Activated CD8-positive, alpha-beta memory T cell treated with anti-CD3 and anti-CD28 coated beads, Interleukin-2, amount 10 ng/mL, durations not matched to agents 7 days and 5 days (primary cell): ENCODE measurements at places on chromosomes 7 and 10. TPM values are rescaled to one million over a fixed set of nuclear protein-coding genes. Genes with fewer than 3 reads are reported as not detected.

The C10orf95 gene
- 0.35 TPM for total RNA-seq

DNA sequence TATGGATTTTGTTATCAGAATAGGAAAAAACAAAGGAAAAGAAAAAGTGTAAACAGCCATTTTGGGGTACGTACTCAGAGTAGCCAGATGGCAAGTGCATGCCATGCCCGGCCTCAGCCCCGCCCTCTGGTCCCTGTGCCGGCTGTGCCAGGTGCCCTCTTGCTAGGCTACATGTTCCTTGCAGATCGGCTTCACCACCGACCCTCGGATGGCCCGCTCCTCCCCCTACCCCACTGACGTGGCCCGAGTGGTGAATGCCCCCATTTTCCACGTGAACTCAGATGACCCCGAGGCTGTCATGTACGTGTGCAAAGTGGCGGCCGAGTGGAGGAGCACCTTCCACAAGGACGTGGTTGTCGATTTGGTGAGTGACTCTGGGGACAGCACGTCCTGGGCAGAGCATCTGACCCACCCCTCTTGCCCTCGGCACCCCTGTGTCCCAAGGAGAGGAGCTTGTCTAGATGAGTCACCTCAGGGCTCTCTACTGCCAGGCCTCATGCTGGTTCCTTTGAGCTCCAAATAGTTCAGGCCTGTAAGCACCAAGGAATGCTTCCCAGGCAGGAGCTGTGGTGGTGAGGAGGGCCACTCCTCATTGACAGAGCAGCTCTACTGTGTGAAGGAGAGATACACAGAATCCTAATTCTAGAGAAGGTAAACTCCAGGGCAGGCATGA is 54.9 kb upstream of the ZMIZ2 start:
- H3K36me3 ChIP-seq = peaks cover 67% of the 10 kb centered on the region
- no peak overlapping the region for H3K27ac ChIP-seq
- H3K4me1 ChIP-seq = peaks cover 4% of the 10 kb centered on the region
- no peak for DNase-seq
- no peaks in the 10 kb centered on the region for H3K27me3 ChIP-seq
- H3K4me3 ChIP-seq = no peak overlapping the region

DNA sequence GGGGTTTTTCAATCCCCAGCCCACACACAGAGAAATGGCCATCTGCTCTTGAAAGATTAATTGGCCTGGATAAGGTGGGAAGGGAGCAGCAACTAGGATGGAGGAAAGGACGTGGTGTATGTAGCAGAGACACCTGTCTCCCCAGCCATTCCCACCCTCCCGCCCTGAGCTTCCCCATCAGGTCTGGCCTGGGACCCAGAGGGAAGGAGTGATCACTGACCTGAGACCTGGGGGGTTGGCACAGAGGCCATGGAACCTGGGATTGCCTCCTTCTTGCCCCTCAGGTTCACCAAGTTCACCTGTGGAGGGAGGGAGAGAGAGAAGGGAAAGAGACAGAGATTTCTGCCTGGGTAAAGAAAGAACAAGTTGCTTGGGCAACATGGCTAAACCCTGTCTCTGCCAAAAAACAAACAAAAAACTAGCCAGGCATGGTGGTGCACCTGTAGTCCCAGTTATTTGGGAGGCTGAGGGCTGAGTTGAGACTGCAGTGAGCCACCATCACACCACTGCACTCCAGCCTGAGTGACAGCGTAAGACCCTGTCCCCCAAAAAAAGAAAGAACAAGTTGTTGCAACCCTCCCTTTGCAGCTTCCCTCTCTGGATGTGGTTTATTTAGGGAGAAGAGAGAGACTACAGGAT is 11.3 kb upstream of the TRPV6 start:
- H3K36me3 ChIP-seq = no peaks in the 10 kb centered on the region
- DNase-seq = peak; percentile 19
- H3K4me3 ChIP-seq = no peak overlapping the region
- H3K4me1 ChIP-seq = no peaks in the 10 kb centered on the region
- peaks cover 5% of the 10 kb centered on the region for H3K27me3 ChIP-seq

GRCh38 chr10:24617771-24618396 is 105.8 kb downstream of the ARHGAP21 start:
- H3K27ac ChIP-seq = no peak overlapping the region
- DNase-seq = peak; percentile 50
- H3K4me1 ChIP-seq = peaks cover 11% of the 10 kb centered on the region
- H3K36me3 ChIP-seq = peaks cover 2% of the 10 kb centered on the region
- no peak overlapping the region for H3K4me3 ChIP-seq

DNA sequence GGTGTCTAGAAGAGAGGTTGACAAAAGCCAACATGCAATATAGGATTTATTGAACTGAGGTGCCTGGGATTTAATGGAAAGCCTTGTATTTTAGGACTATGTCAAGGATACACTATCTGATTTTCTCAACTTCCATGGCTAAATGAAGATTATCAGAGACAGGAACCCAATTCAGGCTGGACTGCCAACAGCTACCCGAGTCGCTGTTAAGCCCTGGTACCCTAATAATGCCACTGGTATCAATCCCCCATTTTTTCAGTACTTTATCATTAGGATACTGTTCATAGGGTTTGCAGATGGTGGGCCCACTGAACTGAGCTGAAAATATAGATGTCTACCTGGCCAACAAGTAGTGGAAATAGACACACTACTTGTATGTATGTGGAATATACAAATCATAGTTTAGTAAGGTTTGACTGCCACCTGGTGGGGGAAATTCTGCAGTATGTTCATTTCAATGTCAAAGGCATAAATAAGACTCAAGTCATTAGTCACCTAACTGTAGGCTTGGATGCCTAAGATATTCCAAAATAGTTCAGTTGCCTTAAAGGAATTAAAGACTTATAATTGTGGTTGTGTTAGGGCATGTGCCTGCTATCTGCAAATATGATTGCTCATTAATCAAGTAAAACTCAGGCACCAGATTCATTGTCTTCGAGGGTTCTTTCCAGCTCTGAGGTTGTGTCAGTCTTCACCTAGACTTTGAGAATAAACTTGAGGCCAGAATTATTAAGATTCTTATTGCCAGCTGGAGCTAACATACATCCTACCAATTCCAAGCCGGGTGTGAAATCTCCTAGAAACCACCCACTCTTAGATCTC is 34.1 kb upstream of the NOBOX start:
- H3K36me3 ChIP-seq = no peaks in the 10 kb centered on the region
- no peaks in the 10 kb centered on the region for H3K4me1 ChIP-seq
- peak; percentile 67 for DNase-seq
- no peak overlapping the region for H3K4me3 ChIP-seq

DNA sequence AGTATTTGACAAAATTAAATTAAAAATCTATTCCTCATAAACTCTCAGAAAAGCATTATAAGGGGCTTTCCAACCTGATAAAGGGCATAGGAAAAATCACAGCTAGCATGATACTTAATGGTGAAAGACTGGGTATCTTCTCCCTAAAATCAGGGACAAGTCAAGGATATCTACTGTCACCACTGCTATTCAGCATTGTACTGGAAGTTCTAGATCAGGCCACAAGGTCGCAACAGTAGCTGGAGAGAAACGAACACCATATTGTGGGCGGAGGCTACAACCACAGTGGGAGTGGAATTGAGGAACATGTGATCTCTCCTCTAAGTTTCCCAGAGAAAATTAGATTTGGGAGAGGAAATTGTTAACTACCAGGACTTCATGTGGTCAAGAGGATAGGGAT is 70.0 kb upstream of the NAMPT start:
- peaks cover 6% of the 10 kb centered on the region for H3K4me1 ChIP-seq
- no peak for DNase-seq
- H3K4me3 ChIP-seq = no peak overlapping the region
- H3K27me3 ChIP-seq = peaks cover 36% of the 10 kb centered on the region

DNA sequence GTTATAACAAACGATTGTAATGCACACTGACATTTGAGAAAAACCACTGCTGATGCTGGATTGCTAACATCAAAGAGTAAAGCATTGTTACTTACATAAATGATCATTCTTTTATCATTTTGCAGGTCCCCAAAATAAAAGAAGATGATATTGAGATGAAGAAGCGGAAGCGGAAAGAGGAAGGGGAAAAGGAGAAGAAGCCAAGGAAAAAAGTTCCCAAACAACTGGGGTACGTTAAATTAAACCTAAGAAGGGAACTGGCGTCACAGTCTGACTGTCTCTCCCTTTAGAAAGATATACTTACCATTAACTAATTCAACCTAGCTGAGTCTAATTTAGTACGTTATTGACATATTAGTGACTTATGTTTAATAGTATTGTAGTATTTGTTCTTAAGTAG is 28.1 kb downstream of the UBN2 start:
- no peak for DNase-seq
- no peak overlapping the region for H3K27ac ChIP-seq
- no peaks in the 10 kb centered on the region for H3K27me3 ChIP-seq
- H3K4me3 ChIP-seq = no peak overlapping the region
- no peaks in the 10 kb centered on the region for H3K4me1 ChIP-seq

GRCh38 chr7:157403646-157404401 is 67.0 kb downstream of the DNAJB6 start:
- H3K4me3 ChIP-seq = no peak overlapping the region
- H3K4me1 ChIP-seq = peaks cover 5% of the 10 kb centered on the region
- peaks cover 18% of the 10 kb centered on the region for H3K36me3 ChIP-seq
- H3K27ac ChIP-seq = no peak overlapping the region

GRCh38 chr10:114956466-114956865 is 18.5 kb downstream of the TRUB1 start:
- H3K27ac ChIP-seq = no peak overlapping the region
- DNase-seq = no peak
- peaks cover 37% of the 10 kb centered on the region for H3K36me3 ChIP-seq
- H3K4me1 ChIP-seq = peaks cover 33% of the 10 kb centered on the region

The FGL2 gene
- total RNA-seq = 9.4 TPM

GRCh38 chr10:34091635-34092195 is 723.4 kb downstream of the PARD3 start:
- no peaks in the 10 kb centered on the region for H3K36me3 ChIP-seq
- no peak for DNase-seq

DNA sequence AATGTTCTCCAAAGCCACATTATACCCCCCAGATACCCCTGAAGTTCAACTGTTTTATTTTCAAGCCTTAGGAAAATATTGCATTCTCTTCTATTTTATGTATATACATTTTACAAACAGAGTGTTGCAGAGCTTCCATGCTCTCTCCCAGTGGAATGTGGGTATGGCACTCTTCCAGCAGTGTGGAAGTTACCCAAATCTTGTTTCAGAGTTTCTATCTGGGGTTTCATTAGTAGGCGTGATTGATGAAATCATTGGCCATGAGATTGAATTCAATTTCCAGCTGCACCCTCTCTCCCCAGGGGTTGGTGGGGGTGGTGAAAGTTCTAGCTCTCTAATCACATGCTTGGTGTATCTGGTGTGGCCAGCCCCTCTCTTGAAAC is 350.4 kb downstream of the RPS24 start:
- no peak overlapping the region for H3K27ac ChIP-seq
- H3K4me1 ChIP-seq = no peaks in the 10 kb centered on the region
- H3K4me3 ChIP-seq = no peak overlapping the region
- DNase-seq = no peak
- H3K36me3 ChIP-seq = no peaks in the 10 kb centered on the region
- H3K27me3 ChIP-seq = peaks cover 11% of the 10 kb centered on the region

DNA sequence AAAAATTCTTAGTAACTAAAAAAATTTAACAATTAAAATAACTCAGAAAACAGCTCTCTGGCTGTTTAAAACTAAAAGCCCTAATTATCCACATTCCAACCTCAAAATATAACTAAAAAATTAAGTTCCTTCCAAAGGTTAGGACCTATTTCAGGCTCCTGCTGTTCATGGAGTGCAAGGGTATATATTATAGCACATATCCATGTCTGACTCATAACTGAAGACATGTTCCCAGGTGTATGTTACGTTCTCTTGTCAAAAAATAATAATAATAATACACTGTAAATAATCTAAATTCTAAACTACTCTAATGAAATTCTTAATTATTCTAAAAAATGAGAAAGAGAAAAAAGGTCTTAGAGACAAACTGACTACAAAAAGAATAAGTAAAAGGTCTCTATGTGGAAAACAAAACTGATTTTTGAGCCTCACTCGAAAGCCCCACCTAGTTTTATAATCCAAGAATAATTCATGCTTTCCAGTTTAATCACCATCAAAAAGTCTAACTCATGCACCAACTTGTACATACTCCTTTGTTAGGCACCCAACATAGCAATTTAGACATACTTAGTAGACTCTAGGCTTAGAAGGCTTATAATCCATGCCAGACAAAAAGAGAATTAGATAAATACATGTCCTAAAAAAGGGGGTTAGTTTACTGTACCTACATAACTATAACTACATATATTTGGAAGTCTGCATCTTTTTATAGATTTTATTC is 171.4 kb downstream of the KMT2E start:
- DNase-seq = no peak
- no peaks in the 10 kb centered on the region for H3K4me1 ChIP-seq
- peaks cover 10% of the 10 kb centered on the region for H3K36me3 ChIP-seq
- H3K27ac ChIP-seq = no peak overlapping the region
- H3K4me3 ChIP-seq = no peak overlapping the region
- no peaks in the 10 kb centered on the region for H3K27me3 ChIP-seq

DNA sequence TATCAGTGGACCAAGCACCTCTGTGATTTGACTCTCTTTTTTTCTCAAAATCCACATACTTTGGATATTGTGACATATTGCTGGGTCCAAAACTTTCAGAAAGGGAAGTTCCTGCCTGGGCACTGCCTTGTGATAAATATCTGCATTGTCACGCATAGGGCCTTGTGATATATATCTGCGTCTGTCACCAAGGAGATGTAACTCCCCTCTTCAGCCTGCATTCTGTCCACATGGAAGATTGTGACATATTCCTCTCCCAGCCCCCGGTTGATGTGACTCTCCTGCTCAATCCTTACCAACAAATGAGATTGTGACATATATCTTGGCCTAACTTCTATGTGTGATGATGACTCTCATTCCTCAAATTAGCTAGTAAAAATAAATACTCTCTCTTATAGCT is 25.4 kb upstream of the ZNF107 start:
- no peak for DNase-seq
- H3K27me3 ChIP-seq = no peaks in the 10 kb centered on the region
- H3K27ac ChIP-seq = no peak overlapping the region
- H3K4me1 ChIP-seq = no peaks in the 10 kb centered on the region
- H3K4me3 ChIP-seq = no peak overlapping the region

GRCh38 chr7:139016931-139017511 is 18.8 kb downstream of the ZC3HAV1L start:
- peaks cover 7% of the 10 kb centered on the region for H3K4me1 ChIP-seq
- H3K36me3 ChIP-seq = peaks cover 3% of the 10 kb centered on the region
- no peak overlapping the region for H3K27ac ChIP-seq
- peak; percentile 77 for DNase-seq
- peaks cover 22% of the 10 kb centered on the region for H3K27me3 ChIP-seq
